ENCODE measurements at places on chromosomes 13 and 19. TPM values are rescaled to one million over a fixed set of nuclear protein-coding genes. Genes with fewer than 3 reads are reported as not detected.

- no peak for DNase-seq
Observed at GRCh38 chr13:108044954-108045353, 170.4 kb downstream of the LIG4 start.

DNA sequence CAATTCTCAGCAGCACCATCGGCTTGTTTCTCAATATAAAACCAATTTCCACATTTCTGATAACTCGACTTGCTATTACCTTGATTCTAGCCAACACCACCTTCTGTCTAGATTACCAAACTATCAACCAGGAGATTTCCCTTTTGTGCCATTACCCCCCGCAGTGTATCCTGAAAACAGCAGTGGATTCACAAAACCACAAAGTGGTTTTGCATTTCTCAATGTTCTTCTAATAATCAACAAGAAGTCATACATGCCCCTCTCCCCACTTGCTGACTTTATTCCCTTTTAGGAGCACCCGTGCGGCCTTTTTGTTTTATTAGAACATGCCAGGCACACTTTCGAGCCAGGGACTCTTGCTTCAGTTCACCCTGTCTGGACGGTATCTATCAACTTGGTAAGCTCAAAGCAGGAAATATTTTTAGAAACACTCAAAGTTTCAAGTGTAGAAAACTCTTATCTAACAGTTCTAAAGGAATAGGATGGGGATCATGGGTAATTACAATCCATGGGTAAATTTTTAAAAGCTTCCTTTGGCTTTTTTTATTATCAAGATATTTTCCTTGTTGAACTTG lies 967.4 kb downstream of the EFNB2 start:
- no peak for DNase-seq

ARL11 gene
- total RNA-seq = 4.9 TPM

DNA sequence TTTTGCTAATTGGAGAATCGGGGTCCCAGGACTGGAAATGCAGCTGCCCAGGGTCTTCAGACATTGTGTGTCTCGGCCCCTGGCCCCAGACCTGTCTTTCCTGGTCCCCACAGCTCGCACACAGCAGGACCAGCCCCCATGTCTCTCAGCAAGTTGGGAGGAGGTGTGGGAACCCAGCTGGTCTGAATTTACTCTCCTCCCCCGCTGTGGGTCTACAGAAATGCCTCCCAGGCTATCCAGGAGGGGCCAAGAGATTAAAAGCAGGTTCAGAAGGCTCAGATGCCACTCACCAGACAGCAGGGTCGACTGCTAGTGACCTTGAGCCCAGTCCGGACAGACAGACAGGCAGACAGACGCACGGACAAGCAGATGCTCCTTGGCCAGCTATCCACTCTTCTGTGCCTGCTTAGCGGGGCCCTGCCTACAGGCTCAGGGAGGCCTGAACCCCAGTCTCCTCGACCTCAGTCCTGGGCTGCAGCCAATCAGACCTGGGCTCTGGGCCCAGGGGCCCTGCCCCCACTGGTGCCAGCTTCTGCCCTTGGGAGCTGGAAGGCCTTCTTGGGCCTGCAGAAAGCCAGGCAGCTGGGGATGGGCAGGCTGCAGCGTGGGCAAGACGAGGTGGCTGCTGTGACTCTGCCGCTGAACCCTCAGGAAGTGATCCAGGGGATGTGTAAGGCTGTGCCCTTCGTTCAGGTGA lies at the start of gene DAND5:
DAND5 (plus strand) TSS at position 285 of the 697 bp plus-strand sequence; CDS start at position 370, 85 bp downstream.
- DNase-seq = no peak

DNA sequence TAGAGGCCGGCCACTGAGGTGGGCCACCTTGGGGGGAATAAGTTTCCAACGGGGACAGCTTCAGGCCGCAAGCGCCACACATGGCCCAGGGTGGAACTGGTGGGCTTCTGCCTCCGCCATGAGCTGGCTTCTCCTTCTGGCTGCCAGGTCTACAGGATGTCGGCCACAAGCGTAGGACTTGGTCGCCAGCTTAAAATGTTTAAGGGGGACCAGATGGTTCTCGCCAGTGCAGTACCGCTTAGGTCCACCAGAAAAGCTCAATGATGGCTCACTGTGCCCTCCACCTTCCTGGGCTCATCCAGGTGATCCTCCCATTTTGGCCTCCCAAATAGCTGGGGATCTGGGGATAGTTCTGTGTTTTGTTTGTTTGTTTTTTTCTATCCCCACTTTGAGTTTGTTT lies 38.7 kb upstream of the ZNF254 start:
- no peak for DNase-seq

DNA sequence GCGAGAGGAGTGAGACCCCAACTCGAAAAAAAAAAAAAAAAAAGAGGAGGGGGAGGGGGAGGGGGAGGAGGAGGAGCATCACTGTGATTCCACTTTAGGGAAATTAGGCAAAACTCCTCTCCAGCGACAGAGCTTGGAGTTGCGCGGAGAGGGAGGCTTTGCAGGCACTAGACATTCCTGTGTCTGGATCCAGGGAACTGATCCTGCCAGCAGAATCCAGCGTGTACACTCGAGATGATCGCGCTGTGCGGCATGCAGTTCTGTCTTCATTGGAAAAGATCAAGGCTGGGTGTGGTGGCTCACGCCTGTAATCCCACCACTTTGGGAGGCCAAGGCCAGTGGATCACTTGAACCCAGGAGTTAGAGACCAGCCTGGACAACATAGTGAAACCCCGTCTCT lies 29.6 kb upstream of the KLF2 start:
- DNase-seq = no peak

DNA sequence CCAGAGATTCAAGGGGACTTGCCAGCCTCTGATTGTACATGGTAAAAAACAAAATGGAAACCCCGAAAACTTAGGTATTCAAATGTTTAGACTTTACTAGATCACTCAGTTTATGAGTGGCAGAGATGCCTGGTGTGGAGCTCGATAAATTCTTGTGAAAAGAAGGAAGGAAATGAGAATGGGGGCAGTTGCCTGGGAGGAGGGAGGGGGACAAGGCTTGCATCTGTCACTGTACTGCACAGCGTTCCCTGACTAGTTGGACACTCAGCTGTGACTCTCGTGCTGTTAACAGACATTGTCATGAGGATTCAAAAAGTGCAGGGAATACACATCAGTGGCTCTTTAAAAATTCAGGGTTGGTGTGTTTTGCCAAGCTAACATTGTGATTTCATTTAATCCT lies 232.9 kb downstream of the ZIC5 start:
- no peak for DNase-seq

GRCh38 chr13:73462241-73462640 lies 403.4 kb downstream of the KLF5 start:
- no peak for DNase-seq

CBARP gene
- 2.2 TPM for total RNA-seq

CLEC17A gene
- total RNA-seq = 0.19 TPM

- DNase-seq = no peak
Observed at GRCh38 chr13:34254366-34254765, 436.4 kb downstream of the RFC3 start.

CD37 gene
- 43.8 TPM for total RNA-seq

TNPO2 gene
- 61.4 TPM for total RNA-seq

RNF225 gene
- not detected for total RNA-seq

ZNF790 gene
- 4.8 TPM for total RNA-seq

GRCh38 chr13:98133946-98134345 lies 8.9 kb upstream of the FARP1 start:
- no peak for DNase-seq

DNA sequence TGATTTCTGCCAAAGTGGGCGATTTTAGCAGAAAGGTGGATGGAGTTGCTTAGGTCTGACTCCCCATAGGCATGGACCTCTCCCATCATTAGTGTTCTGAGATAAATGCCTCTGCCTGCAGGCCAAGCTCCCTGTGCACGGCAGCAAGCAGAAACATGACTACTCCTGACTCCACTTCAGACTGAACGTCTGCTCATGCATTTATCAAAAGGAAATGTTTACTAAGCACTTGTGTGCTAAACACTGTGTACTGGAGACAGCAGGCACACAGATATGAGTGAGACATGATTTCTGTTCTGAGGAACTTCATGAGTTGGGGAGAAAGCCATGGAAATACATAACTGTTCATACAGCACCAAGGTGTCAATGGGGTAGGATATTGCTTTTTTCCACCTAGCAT lies 149.6 kb downstream of the MIPEP start:
- DNase-seq = no peak
